ENCODE measurements at places on chromosomes 12 and 14. TPM values are rescaled to one million over a fixed set of nuclear protein-coding genes. Genes with fewer than 3 reads are reported as not detected.

DNA sequence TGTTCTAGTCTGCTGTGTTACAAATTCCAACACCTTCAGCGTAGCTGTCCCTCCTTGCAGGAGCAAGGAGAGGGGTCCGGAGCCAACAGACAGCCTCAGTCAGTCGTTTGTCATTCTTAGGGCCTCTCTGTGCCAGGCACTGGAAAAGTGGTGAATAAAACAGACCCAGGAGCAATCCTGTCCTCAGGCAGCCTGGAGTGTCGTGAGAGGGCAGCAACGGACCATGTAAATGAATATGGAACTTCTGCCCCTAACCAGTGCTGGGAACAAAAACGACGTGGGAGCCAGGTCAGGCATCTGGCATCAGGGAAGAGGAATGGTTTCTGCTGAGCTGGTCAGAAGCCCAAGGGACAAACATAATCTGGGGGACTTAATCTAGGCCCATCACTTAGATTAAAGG lies 64.8 kb upstream of the PSMC1 start:
- DNase-seq: no peak

- DNase-seq: no peak
These were observed 702 bp downstream of the FAM222A start for GRCh38 chr12:109714141-109714912.

DNA sequence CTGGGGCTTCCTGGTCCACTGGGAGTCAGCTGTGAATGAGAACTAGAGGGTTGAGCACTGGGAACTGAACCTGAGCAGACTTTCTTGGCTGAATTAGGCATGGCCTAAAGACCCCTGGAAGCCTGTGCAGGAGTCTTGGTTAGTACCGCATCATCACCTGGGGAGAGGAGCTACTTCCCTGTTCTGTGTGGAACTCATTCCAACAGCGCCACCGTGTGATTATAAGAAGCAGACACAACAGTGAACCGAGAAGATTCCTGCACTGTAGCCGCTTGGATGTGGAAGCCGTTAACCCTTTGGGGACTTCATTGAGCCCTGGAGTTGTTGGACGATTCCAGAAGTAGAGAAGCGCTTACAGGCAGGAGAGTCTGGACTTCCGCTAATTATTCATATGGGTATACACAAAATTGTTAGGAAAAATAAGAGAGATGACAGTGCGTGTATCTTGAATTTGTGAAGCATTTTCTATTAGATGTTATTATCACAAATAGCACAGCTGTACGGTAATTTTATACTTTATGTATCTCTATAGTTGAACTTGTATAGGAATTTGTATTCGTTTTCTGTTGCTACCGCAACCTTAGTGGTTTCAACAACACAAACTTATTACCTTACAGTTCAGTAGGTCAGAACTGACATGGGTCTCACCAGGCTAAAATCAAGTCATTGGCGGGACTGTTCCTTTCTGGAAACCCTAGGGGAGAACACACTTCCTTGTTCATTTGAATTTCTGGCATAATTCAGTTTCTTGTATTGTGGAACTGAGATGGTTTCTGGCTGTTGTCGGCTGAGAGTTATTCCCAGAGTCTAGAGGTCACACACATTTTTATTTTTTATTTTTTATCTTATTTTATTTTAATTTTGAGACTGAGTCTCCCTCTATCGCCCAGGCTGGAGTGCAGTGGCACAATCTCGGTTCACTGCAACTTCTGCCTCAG lies 100.7 kb downstream of the C2CD5 start:
- peak; percentile 76 for DNase-seq

DNA sequence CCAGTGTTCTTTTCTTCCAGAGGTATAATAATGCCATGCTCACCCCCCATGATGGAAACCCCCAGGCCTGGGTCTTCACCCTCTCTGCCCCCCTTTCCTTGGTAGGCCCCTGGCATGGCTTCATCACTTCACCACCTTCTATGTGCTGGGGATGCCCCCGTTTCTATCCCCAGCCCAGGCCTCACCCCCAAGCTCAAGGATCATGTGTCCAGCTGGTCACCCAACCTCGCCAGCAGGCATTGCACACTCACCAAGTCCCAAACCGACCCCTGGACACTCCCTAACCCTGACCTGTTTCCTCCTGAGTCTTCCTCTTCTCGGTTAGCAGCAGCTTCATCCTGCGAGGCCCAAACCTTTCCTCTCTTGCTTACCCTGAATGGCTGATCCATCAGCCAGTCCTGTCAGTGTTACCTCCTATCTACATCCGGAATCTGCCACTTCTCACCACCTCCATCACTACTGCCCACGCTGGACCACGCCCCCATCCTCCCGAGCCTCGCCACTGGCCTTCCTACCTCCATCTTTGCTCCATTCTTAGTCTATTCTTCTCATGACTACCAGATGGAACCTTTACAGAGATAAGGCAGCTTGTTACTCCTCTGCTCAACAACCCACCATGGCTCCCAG lies 69.0 kb downstream of the MVK start:
- no peak for DNase-seq

DNA sequence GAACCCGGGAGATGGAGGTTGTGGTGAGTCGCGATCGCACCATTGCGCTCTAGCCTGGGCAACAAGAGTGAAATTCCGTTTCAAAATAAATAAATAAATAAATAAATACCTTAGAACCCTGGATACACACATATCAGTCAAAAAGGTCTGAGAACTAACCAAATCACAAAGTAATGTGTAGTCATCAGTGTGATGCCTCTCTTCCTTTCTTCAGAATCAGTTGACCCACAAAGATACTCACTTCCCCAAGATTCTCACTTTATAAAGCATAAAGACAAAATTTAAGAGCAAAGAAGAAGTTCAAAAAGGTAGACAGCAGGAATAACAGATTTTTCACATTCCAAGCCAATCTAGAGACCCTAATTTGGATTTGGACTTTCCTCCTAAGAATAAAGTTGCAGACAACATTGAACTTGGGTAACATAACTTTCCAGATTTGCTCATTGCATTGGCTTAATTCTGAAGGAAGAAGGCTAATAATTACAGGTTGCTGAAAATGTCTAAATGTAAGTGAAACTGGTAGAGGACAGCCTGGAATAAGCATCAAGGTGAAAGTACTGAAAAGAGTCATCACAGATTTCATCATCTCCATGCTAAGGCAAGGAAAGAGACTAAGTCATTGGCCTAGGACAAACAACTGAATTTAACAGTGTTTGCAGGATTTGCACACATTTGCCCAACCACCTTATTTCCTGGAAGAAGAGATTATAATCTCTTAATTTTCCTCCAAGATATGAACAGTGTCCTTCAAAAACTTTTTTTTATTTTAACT lies 17.4 kb downstream of the TMED10 start:
- no peak for DNase-seq

DNA sequence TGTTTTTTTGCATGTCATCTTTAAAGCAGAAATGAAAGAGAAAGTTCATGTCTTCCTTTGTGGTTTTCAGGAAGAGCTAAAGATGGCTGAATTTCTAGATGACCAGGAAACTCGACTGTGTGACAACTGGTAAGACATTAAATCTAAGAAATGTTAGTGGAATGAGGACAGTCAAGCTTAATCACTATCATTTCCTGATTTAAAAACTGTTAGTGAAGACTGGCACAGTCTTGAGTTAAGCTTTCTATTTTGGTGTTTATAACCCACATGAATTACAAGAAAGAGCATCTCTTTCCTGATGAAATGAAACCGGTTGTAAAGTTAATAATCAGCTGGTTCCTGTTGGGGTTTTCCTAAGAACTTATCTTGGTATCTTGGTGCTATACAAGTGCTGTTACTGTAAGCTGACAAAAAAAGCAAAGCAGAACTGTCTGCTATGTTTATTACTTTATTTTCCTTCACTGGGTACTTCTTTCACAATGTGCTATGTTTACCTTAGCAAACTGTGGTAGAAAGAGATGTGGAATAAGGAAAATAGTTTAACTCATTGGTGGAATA lies 5.2 kb downstream of the TRAFD1 start:
- DNase-seq: no peak

GRCh38 chr14:69324341-69324931 lies 64.5 kb downstream of the GALNT16 start:
- DNase-seq: no peak

- peak; percentile 25 for DNase-seq
These were observed 682 bp downstream of the CREBL2 start for GRCh38 chr12:12612358-12612757.

GRCh38 chr14:95522556-95522955 lies 6.1 kb upstream of the SYNE3 start:
- DNase-seq: no peak

- no peak for DNase-seq
These were observed 420.9 kb upstream of the ATP2B1 start for GRCh38 chr12:90129366-90130030.

DNA sequence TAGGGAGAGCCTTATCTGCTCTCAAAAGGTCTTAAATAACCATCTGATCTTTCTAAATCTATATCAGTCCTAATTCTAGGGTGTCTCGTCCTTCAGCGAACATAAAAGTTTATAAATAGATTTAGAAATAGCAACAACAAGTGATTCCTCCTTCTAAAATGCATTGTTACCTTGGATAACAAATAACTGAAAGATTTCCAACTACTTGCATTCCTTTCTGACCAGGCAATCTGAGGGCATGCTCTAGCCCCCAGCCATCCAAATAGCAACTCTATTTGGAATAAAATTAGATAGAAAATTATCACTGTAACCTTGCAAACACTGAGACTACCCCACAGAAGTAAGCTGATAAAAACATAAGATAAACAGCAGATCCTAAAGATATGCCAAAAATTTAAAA lies 21.8 kb upstream of the KRR1 start:
- DNase-seq: no peak

DNA sequence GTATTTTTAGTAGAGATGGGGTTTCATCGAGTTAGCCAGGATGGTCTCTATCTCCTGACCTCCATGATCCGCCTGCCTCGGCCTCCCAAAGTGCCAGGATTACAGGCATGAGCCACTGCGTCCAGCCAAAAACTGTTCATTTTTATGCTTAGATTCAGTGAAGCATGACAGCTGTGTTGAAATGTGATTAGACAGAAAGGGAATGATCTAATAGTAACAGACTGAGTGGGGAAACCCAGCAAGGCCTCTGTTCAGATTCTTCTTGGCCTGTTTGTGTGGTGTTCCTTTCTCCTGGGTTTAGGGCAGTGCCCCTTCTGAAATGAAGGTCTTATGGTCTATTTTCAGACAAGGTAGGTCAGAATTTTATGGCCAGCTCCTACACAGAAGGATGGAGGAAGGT lies 11.8 kb upstream of the ABCD4 start:
- no peak for DNase-seq

DNA sequence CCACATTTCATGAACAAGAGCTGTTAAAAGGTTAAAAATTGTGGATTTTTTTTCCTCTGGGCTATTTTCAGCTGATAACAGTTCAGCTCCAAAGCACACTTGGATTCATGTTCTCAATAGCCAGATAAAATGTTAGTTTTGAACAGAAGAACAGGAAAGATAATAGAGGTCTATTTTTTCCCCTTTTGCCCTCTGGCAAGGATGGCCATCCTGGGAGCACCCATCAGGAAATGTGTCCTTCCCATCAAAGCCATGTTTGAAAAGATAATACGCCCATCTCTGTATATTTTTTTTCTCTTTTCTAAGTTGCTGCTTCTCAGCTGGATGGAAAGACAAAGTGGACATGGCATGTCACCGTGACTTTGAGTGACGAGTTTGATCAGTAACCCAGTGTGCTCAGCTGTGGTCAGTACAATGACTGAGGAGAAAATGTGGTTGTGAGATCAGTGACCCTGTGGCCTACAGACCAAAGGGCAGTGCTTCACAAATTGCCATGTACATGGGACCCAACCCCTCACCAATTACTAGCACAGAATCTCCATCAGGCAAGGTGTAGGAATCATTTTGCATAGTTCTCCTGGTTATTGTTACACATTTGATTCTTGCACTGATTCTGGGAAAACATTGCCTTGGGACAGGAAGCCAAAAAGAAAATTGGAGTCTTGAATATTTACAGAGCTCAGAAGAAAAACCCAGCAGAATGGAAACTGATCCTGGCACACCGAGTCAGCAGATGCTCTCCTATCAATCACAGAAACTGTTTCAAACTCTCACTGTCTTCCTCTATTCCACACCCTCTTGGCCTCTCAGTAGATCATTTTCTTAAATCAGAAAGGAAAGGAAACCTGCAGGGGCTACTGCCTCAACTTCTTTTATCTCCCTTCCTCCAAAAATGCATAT lies 64.3 kb downstream of the ANO6 start:
- DNase-seq: no peak

- no peak for DNase-seq
These were observed 2.5 kb downstream of the PLEKHG3 start for GRCh38 chr14:64706593-64707193.

DNA sequence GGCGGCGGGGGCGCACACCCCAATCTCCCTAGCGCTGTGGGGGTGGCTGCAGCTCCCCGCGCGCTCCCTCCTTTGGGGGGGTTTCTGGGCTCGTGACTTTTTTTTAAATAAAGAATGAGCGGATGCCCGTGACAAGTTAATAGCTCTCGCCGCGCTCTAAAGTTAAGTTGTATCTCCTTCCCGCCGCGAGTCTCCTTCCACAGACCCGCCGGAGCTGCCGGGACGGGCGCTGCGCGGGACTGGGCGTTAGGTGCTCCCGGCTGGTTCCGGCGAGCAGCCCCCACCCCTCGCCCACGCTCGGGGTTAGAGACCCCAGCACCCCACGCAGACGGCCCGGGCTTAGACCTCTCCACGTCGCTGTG lies 82.6 kb upstream of the HMGA2 start:
- DNase-seq: peak; percentile 64

DNA sequence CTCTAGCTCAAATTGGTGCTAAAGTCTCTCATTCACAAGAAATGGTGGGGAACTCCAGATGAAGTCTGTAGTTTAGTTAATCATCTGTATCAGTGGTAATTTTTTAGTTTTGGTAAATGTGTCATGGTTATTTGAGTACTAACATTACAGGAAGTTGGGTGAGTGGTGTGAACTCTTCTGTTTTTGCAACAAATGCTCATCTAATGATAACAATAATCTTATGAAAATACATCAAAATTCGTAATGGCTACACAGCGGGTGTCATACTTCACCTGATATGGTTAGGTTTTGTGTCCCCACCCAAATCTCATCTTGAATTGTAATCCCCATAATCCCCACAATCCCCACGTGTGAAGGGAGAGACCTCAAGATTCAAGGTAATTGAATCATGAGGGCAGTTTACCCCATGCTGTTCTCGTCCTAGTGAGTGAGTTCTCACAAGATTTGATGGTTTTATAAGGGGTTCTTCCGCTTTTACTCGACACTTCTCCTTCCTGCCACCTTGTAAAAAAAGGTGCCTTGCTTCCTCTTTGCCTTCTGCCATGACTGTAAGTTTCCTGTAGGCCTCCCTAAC lies 209.3 kb upstream of the FOXN3 start:
- DNase-seq: no peak

- no peak for DNase-seq
These were observed 122.7 kb downstream of the DIP2B start for GRCh38 chr12:50627491-50627890.

DNA sequence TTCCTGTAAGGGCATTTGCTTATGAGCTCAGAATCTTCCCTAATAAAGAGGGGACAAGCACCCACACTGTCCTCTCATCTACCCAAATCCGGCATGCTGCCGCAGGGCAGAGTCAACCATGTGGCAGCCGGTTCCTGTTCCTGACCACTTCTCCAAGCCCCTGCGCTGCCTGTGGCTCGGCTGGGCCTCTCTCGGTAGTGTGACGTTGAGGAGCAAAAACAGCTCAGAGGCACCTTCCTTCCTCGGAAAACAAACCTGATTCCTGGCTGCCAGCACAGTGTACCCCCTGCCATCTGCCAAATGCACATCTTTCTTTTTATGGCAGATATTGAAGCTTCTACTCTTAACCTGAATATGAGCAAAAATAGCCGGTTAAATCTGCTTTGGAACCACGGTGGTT lies 50.5 kb downstream of the CFAP251 start:
- no peak for DNase-seq

GRCh38 chr12:122148657-122149056 lies 25.4 kb downstream of the IL31 start:
- no peak for DNase-seq

Gene TAS2R8
- not detected for polyA plus RNA-seq

Gene GNS
- polyA plus RNA-seq: 159 TPM

Gene LHX5
- not detected for polyA plus RNA-seq

Gene SLC10A1
- 0.18 TPM for polyA plus RNA-seq

All from right renal pelvis (tissue), 4 donors.